ENCODE measurements at places on chromosomes 16 and 17.

DNA sequence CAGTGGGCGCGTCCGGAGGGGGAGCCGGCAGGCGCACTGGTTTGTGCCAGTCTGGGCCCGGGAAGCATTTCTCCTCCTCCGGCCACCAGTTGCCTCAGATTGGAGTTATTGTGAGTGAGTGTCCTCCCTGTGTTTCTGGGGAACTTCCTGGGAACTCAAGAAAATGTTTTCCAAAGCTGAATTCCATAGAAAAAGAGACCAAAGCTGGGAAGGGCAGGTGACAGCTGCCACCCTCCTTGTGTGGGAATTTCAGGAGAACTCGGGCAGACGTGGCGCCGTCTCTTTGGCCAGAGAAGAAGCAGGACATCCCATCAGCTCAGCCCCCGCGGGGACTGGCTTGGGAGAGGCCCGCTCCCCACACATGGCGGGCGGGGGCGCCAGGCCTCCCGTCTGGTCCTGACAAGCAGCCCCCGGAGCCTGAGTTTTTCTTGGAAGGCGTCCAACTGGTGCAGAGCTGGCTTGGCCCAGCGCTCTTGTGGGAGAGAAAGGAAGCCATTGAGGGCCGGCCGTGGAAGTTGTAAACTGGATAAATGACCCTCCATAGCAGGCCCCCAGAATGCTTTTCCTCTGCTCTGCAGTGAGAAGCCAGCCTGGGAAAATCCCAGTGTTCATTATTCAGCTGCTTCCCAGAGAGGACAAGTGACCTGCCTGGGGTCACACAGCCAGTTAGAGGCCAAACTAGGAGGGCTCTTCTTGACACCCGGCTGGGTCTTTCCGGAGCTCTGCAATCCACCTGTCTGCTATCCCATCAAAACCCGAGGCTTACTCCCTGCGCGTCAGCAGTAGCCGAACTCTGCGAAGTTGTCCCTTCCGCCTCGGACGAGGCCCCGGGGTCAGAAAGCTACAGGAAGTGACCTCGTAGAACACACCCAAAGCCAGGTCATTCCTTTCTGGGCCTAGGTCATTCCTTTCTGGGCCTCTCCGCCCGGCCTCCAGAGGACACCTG lies 39.2 kb upstream of the GSE1 start:
- DNase-seq, result no peak

GRCh38 chr16:79997257-79997656 lies 396.7 kb upstream of the MAF start:
- DNase-seq, result no peak

DNA sequence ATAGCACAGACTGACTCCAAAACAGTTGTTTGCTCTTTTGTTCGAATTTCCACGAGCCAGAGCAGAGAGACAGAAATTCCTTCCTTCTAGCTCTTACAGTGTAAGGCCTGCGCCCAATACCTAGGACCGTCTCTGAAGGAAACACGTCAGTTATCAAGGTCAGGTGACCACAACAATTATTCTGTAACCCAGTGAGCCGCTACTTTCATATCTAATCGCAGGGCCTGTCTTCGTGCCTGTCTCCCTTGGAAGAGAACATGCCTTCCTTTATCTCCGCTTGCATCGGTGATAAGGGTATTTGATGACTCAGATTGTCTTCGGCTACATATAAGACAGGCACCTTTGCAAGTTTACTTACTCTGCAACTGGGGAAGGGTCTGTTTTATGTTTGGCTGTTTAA lies 288.0 kb downstream of the MAF start:
- no peak for DNase-seq

GRCh38 chr16:89268585-89268984 lies 51.1 kb downstream of the ZNF778 start:
- DNase-seq, result no peak

DNA sequence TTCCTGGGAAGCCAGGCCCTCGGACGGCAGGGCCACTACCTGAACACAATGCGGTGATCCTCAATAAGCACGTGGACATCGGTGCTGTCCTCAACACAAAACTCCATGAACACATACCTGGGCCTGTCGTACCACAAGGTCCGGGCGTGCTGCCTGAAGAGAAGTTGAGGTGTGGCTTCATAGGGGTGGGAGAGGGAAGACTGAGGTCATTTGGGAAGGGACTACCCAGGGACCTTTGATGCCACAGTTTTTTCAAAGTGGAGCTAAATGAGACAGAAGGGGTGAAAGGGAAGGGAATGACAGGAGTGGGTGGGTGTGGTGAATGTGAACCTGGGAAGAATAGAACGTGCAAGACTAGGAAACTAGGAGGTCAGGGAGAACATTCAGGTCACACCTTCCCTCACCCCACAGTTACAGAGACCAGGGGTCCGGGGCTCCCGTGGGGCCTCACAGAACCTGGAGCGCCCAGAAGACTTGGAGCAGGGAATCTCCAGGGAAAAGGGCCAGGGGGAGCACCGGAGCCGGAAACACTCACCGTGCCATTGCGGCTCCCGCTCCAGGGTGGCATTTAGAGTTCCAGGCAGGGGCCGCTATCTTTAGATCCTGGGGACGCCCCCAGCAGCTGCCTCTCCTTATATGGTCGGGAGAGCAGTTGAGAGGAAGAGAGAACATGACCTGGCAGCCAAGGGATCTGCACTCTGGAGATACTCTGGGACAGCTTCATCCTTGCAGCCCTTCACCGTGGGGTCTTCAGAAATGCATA lies at the start of gene PTGES3L:
TSS of gene PTGES3L (minus strand) at position 570 of the 763 bp plus-strand sequence. CDS start at position 543, 27 bp downstream.
- DNase-seq, result no peak

Measured in bone marrow (tissue), 2 donors.